Stimulated activated CD8-positive, alpha-beta memory T cell treated with anti-CD3 and anti-CD28 coated beads, Interleukin-7, amount 100 ng/mL, for 1 hour (primary cell): ENCODE measurements at places on chromosomes 2 and 18.

GRCh38 chr2:115684345-115684744, 1241.9 kb downstream of the DPP10 start:
- no peak for DNase-seq

DNA sequence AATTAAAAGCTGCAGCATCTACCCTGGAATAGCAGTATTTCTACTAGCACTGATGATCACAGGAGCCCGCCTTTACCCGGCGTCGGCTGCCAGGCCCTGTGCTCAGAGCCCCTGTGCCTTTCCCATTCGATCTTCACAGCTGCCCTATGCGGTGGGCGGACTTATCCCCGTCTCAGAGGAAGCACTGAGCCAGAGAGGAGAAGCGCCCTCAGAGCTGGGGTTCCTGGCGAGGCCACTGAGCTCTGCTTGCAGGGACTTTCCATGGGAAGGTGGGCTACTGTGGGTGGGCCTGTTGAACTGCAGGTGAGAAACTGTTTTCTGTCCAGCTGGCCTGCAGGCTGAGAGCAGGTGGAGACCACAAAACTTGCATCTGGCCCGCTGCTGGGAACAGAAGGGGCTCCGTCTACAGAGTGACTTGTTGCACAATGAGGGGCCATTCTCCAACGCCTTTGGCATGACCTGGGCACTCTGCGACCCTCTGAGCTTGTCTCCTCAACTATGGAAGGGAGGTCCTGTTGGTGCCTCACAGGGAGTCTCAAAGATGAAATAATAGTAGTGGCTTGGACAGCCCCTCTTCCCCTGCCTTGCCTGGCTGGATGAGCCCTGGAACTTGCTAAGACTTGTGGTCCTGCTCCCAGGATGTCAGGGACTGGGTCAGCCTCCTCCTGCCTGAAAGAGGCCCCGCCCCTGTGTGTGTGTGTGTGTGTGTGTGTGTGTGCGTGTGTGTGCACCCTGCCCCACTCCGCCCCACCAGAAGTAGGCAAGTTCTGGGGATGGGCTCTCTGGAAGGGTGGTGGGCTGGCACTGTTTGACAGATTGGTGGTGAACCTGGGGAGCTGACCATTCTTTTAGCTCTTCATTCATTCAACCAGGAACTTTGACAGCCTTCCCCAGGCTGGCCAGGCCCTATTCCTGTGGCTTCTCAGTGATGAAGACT, 32.7 kb downstream of the GLI2 start:
- no peak for DNase-seq

DNA sequence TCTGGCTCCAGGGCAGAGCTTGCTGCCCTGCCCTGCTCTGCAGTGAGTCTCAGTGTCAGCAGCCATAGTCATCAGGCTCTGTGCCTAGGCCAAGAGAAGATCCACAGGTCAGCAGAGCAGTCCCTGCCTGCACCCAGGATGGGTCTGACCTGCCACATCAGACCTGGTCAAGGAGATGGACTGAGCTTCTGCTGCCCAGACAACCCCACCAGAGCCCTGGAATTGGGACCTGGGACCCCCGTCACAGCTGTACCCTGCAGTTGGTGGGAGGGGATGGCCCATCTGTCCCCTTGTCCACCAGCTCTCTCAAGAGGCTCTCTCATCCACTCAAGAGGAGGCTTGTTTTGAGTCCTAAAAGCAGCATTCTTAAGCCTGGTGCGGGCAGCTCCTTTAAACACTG, 142.6 kb downstream of the TFCP2L1 start:
- no peak for DNase-seq

DNA sequence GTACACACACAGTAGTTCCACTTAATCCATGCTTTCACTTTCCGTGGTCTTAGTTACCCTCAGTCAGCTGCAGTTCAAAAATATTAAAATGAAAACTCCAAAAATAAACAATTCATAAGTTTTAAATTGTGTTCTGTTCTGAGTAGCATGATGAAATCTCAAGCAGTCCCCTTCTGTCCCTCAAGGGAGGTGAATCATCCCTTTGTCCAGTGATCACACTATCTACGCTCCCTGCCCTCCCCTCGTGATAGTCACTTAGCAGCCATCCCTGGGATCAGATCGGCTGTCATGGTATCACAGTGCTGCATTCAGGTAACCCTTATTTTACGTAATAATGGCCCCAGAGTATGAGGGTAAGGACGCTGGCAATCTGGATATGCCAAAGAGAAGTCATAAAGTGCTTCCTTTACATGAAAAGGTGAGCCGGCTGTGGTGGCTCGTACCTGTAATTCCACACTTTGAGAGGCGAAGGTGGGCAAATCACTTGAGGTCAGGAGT, 5.8 kb upstream of the RTN4 start:
- no peak for DNase-seq

DNA sequence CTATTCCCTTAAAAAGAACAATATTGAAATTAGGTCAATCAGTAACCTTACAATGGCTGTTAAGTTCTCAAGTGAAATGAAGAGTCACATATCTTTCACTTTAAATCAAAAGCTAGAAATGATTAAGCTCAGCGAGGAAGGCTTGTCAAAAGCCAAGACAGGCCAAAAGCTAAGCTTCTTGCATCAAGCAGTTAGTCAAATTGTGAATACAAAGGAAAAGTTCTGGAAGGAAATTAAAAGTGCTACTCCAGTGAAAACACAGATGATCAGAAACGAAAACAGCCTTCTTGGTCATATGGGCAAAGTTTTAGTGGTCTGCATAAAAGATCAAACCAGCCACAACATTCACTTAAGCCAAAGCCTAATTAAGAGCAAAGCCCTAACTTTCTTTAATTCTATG, 402.6 kb upstream of the ZEB2 start:
- DNase-seq = no peak

DNA sequence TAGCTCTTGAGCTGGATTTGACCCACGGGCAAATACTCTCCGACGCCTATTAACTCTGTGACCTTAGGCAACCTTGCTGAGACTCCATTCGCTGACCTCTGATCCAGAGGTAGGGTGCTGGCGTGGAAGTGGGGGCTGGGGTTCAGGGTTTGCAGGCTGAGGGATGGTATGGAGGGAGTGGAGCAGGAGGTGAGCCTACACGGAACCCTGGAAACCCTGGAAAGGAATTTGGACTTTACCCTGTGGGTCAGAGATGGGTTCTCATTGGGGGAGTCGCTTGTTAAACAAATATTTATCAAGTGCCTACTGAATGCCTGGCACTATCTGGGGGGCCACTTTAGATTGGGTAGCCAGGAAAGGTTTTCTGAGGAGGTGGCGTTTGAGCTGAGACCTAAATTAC, 58.2 kb upstream of the FZD7 start:
- no peak for DNase-seq

DNA sequence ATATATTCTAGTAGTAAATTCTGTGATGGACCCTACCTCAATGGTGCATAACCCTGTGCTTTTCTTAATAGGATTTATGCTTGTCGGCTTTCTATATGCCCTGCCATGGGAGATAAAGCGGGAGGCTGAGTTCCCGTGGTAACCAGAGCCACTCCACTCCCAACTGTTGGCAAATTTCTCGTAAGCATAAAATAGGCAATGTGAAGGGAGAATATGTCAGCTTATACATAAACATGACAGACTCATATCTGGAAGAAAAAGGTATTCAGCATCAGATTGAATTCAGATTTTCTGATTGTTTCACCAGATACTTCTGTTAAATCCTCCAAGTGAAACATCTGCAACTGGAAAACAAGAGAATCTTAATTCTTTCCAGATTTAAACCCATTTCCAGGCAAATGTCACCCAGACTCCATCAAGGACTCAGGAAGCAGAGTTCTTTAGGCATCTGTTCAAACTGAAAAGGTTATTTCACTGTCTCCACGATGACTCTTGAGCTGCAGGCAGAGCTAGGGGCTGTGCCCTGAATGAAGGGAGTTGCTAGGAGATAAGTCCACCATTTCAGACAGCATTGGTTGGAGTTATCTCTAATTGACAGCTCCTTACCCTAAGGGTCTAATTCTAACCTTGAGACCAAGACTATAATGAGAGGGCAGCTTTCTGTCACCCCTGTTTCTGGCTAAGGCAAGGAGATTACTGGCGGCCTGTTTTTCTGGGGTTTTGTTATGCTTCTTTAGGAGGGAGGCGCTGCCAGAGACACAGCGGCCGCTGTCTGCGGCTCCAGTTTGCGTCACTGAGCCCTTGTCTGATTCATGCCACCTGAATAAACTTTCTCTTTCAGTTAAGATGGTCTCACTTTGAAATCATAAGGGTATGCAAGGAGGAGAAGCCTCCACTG, 381.3 kb downstream of the SOX11 start:
- no peak for DNase-seq

- DNase-seq = no peak
Measured at GRCh38 chr2:108377401-108377800, 353 bp upstream of the SULT1C4 start.

- DNase-seq = no peak
Measured at GRCh38 chr2:38722271-38723061, 28.7 kb downstream of the SRSF7 start.

DNA sequence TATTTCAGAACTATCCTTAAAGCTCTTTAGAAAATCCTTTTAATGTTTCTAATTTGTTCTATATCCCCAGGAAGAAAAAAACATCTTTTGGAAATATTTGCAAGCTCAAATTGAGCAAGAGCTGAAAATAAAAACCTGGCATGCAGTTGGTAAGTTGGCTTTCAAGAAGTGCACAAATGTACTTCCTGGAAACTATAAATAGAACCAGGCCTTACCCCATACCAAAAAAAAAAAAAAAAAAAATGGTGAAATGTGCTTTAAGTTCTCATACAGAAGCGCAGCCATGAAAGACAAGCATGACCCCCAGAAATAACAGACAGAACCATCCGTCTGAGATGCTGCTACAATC, 178.5 kb downstream of the HDAC4 start:
- no peak for DNase-seq

DNA sequence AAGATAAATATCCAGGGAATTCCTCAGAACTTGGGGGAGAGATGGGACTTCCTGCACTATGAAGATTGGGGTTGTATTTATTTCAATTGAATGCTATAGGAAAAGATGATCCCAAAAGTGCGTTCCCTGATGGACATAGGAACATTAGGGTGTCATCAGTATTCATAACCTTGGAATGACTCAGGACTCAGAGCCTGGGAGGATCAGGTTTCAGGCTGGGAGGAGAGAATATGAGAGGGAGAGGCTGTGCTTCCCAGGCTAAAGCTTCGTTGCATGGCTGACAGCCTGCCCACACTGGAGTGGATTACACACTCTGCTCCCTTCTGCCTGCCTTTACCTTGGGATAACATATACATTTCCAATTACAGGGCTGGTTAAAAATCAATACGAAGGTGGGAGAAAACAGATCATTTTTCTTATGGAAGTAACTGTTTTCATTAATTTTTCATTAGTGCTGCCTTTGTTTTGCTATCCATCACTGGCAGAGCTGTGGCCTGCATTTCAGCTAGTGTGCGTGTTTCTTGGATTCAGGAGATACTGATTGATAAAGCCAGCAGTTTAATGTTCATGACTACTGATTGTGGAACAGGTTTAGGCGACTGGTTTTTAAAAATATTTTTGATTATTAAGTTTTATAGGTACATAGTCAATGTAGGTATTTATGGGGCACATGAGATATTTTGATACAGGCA, 118.7 kb downstream of the KCTD1 start:
- no peak for DNase-seq

DNA sequence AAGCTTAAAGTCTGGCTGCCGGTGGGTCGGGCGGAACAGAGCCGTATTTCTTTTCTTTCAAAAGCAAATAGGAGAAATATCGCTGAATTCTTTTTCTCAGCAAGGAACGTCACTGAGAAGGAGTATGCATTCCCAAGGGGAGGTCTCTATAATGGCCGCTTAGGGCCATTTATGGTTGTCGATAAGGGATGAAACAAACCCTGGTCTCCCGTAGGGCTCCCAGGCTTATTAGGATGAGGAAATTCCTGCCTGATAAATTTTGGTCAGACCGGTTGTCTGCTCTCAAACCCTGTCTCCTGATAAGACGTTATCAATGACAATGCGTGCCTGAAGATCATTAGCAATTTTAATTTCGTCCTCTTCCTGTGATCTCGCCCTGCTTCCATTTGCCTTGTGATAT, 227.7 kb upstream of the ZEB2 start:
- DNase-seq = no peak

DNA sequence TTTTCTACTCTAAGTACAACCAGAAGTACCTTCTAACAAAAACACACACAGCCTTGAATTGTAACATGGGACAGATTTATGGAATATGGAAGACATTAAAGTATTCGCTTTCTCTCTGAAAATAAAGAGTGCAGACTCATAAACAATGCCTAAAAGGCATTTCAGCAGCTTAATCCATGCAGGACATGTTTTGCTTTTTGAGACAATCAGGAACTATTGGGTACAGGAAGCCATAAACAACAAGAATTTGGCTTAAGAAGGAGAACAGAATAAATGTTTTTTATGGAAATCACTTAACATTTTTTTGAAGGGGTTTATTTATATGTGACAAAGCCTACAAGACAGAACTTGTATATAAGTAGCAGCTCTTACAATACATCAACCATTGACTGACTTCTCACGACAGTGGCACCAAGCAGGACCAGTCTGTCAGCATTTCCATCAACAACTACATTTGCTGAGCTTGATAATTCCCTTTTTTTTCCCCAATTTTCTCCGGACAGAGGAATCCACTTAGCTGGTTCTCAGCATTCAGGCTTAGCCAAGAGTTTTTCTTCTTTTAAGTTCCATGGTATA, 140.1 kb downstream of the EXOC6B start:
- DNase-seq = no peak
